ENCODE measurements at places on chromosomes 16 and 17. TPM values are rescaled to one million over a fixed set of nuclear protein-coding genes. Genes with fewer than 3 reads are reported as not detected.

The AP2B1 gene
- total RNA-seq: 62.1 TPM

The TBC1D26 gene
- total RNA-seq: 4.2 TPM

The KRTAP17-1 gene
- total RNA-seq: not detected

The KRTAP4-3 gene
- total RNA-seq: not detected

The NACA2 gene
- total RNA-seq: not detected

The GLIS2 gene
- 6.9 TPM for total RNA-seq
